ENCODE measurements at places on chromosomes 13 and 19.

DNA sequence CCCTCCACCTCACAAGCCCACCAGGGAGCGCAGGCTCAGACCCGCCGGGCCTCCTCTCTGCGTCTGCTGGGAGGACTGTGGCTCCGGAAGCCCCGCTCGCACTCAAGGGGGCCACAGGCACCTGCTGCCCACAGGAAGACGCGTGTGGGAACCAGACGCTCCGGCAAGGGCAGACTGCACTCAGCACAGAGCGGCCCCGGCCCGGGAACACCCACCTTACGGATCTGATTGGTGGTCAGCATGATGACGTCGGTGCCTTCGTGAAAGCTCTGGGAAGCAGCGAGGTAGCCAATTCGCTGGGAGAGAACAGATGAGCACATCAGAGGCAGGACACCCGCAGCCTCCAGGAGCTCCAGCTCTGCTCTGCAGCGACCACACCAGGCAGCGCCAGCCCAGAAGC is 14.6 kb downstream of the AP3D1 start:
- no peak for DNase-seq

GRCh38 chr13:50080911-50081678 is 65.9 kb downstream of the KCNRG start:
- DNase-seq: peak; percentile 57

GRCh38 chr19:40367577-40368434 is 19.3 kb downstream of the PLD3 start:
- DNase-seq: no peak

GRCh38 chr19:1081301-1082164 is 13.6 kb downstream of the POLR2E start:
- DNase-seq: no peak

- peak; percentile 10 for DNase-seq
Measured at GRCh38 chr19:343941-344624, 513 bp downstream of the MIER2 start.

DNA sequence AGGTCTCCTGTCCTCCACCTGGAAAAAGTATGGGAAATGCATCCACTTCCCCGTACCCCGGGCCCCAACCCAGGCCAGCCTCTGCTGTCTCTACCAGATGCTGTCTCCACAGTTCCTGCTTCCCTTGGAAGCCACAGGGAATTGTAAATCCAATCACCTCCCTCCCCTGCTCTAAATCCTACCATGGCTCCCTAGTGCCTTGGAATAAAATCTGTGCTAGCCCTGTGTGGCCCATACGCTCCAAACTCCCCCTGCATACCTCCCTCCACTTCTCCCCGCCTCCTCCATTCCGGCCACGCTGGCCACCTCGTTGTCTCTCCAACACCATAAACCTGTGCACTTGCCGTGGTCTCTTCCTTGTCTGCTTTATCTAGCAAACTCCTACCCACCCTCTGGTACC is 31.2 kb downstream of the UNC13A start:
- no peak for DNase-seq

DNA sequence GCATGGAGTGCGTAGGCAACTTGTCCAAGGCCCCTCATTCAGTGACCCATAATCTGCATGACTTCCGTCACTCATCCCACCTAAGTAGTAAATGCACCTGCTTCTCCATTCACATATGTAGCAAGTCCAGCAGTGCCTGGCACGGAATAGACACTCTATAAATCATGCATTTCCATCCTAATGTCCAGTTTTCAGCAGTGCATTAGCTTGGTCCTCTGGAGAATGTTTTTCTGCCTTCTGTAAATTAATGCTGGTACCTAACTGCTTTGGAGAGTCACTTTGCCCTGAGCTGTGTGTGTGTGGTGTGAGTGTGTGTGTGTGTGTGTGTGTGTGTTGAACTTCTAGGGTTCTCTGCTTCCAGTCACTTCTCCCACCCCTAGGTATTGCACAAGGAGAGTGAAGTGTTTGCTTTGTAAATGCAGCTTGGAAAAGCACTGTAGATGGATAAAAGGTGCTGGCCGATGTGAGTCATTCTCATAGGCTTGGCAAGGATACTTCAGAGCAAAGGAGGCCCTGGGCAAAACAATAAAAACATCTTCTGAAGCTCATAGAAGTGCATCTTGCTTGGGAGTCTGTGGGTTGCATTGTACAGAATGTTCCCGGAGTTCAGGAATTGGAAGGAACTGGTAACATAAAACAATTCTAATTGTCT is 181.8 kb downstream of the KATNAL1 start:
- DNase-seq: no peak

DNA sequence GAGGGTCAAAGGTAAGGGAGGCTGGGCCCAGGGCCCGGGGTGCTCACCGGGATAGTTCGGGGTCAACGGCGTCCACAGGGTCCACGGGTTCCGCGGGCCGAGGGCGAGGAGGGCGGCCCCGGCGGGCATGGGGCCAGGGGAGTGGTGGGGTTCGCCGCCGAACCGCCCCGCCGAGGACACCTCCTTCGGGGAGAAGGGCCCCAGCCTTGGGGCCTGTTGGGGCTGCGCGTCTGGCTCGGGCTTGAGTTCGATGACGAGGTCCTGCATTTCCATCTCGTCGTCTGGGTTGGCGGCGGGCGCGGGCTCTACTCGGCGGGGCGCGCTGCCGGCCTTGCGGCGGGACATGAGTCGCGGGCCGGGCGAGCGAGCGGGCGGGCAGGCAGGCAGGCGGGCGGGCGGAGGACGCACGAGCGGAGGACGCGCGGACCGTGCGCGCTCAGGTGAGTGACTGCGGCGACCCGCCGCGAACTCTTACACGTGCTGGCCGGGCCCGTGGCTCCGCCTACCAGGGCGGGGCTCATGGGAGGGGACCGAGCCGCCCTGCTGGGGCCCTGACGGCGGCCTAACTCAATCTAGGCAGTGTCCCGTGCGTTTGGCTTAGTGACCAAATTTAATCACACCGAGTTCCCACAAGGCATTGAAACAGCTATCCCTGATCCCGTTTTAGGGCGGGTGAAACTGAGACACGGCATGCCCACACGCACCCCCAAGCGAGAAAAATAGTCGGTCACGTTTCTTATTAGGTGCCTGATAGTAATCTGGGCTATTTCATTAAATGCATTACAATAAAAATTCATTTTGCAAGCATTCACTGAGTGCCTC is at the start of gene ZNF296:
Gene ZNF296, minus strand, starts transcription at position 450 of the 822 bp plus-strand sequence. Its CDS starts 105 bp downstream, at position 345.
- peak; percentile 86 for DNase-seq

All from activated naive CD4-positive, alpha-beta T cell treated with Interleukin-2 at 50 U/mL for 16 hours (primary cell).